ENCODE measurements at places on chromosomes 3 and 15.

DNA sequence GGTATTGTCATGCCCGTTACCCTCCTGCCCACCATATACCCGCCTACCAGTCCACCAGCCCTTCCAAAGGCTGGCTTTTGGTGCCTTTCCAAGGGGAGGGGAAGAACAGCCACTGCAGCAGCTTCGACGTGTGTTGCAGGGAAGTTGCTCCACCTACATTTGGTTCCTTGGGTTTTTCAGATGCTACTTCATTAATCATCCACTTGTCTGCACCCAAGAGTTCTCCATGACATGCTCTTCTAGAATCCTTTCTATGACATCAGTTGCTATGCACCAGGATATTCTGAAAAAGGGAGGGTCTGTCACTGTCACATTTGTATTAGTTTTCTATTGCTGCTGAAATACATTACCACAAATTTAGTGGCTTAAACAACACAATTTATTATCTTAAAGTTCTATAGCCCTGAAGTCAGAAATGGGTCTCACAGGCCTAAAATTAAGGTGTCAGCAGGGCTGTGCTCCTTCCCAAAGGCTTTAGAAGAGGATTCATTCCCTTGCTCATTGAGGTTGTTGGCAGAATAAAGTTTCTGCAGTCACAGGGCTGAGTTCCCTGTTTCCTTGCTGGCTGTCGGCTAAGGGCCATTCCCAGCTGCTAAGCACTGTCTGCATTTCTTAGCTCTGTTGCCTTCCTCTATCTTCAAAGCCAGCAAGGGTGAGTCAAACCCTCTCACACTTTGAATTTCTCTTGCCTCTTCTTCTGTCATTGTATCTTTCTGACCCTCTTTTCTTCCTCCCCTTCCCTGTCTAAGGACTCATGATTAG lies at the start of gene LYZL4:
Gene LYZL4 (minus strand): TSS at position 241 of the 762 bp plus-strand sequence. CDS start 3,359 bp downstream, outside the sequence.
- DNase-seq: no peak

GRCh38 chr3:129702934-129703712 lies 96.6 kb upstream of the PLXND1 start:
- DNase-seq: no peak

- peak; percentile 66 for DNase-seq
Observed at GRCh38 chr15:76460871-76461270, 124.3 kb downstream of the ISL2 start.

DNA sequence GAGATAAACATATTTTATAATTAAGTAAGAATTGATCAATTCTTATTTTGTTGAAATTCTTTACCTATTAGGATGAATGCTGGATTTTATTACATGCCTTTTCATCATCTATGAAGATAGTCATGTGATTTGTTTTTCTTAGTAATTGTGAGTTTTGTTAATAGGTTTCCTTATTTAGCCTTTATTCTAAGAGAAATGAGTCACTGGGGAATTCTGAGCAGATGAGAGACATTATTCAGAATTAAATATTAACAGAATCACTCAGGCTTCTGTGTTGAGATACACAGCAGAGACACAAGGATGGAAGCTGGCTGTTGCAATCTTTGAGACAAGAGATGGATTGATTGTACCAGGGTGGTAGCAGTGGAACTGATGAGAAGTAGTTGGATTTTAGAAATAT lies 7.4 kb upstream of the ANO10 start:
- DNase-seq: peak; percentile 11
